Activated effector memory CD4-positive, alpha-beta T cell treated with Interleukin-2 at 50 U/mL for 16 hours (primary cell): ENCODE measurements at places on chromosomes 2 and 18.

- no peak for DNase-seq
These were observed 64.2 kb downstream of the CCDC150 start for GRCh38 chr2:196703695-196704094.

- DNase-seq = no peak
These were observed 70.8 kb downstream of the TNS1 start for GRCh38 chr2:217931846-217932560.

GRCh38 chr18:11963991-11964484 lies 17.3 kb upstream of the IMPA2 start:
- DNase-seq = no peak

- no peak for DNase-seq
These were observed 122.2 kb downstream of the QPCT start for GRCh38 chr2:37466533-37467222.

DNA sequence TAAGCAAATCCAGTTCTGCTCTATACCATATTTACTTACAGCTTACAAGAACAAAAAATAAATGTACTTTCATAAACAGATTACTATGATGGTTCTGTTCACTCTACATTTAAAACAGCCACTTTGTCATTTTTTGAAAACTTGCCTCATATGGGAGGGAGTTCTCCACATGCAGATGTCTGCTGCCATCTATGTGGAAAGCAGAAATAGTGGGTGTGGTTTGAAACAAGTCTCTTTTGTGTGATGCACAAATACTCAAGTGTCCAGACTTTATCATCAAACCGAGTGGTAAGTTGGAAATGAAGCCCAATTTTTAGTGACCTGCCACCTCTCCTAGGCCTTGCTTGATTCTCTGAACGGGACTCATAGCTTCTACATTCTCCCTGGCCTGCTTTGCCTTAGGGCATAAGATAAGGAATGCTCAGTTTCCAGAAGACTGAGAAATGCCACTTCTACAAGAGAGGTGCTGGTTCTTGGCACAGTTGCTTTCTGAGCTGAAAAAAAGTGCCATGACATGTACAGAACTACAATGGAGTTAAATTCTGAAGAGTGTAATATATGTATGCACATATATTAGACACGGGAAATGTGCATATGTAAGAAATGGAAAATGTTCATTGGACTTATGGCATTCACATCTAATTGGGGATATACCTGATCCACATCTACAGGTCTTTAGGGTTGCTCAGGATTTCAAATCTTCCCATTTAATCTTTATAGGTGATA lies 221.0 kb downstream of the SLC8A1 start:
- DNase-seq = no peak

DNA sequence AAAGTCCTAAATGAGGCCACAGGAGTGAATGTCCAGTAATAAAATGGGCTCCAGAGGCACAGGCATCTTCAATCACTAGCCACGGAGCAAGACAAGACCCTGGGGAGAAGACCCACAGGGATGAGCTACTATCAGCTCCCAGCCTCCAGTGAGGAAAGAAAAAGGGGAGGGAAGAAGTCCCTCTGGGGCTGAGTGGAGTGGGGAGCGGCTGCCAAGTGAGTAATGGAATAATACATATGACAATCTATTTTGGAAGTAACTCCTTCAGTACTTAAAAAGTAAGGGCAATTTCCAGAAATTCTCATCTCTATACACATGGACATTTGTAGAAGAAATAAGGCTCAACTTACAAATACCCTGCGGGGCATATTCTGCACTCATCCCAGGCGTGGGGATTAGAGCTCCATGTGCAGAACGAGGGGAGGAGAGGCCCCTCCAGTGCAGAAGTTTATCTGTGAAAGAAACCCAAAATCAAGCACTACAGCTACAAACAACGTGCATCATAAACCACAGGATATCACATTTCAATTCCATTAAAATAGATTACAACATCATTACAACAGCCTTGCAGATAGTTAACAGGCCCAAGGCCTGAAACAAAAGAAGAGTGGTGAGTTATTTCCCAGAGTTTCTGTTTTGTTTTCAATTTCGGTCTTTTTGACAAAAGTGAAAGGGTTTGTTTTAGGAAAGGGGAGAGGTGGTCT lies 84.9 kb downstream of the BCL11A start:
- no peak for DNase-seq

GRCh38 chr2:17644997-17645720 lies 104.7 kb downstream of the VSNL1 start:
- DNase-seq = no peak

DNA sequence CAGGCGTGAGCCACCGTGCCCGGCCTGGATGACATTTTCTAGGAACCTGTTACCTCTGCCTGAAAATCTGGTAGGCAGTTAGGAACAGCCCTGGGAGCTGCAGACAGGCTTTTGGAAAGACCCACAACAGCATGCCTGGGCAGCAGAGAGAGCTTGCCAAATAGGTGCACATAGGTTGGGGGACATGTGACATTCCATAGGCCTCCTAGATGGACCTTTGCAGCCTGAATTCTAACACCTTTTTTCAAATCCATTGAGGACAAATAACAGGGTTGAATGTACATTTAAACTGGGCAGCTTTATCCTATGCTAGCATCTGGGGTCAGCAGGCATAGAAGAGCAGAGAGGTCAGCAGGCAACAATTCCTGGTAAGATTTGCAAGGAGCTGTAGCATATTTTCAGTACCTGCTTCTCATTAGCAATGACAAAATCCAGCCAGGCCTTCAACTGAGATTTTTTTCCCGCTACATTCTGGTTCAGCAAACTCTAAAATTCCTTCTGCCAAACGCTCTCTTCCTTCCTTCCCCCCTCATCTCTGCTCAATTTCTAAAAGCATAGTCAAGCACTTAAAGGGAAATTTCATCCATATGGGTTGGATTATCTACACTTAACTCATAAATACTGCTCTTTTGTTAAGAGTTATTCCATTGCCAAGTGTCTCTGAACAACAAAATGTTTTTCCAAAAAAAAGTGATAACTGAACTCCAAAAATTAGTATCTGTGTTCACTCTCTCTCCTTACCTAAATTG lies 75.2 kb downstream of the SOWAHC start:
- no peak for DNase-seq

DNA sequence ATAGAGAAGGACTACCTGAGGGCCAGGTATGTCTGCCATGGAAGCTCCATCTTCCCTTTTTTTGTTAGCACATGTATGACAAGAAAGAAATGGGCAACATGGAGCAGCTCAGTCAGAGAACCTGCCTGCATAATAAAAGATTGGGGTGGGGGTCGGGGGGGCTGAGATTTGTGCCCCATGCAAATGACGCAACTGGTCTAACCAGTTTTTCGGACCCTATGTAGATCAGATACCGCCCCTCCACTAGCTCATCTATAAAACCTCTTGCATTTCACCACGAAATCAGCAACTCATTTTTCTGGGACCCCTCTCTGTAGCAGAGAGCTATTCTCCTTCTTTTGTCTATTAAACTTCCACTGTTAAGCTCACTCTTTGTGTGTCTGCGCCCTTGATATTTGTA lies 657.2 kb downstream of the ERBB4 start:
- DNase-seq = no peak

DNA sequence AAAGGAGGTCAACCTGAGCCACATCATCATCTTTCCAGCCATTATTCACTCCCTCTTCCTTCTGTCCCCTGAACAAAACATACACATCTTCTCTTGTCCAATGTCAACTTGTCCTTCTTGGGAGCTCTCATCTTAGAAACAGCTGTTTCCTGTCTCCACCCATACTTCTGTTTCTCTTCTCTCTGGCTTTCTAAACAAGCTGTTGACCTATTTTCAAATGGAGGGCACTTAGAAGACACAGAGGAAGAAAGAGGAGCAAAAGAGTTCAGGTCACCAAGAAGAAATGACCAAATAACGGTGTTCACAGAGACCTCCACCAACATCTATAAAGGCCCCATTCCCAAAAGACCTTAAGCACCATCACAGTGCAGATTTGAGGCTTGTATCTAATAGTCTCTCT lies 355.9 kb upstream of the HNRNPA3 start:
- no peak for DNase-seq

- no peak for DNase-seq
These were observed 34.1 kb upstream of the IL1RL1 start for GRCh38 chr2:102277202-102277700.

DNA sequence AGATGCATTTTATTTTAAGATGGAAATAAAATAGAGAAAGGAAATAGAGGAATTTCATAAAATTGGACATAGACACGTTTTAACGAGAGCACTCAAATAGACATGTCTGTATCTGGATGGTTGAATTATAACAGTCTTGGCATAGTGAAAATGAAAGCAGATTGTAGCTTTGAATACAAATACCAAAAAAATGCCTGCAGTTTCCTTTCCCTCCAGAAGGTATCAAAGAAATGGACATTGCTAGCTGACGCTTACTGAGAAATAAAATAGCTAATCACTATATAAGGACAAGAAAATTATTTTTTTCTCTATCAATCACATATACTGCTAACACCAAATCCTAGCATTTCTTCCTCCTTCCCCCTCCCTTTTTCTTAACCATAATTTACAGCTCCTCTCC lies 11.4 kb upstream of the MAPRE2 start:
- no peak for DNase-seq
